ENCODE measurements at places on chromosomes 6 and 20. TPM values are rescaled to one million over a fixed set of nuclear protein-coding genes. Genes with fewer than 3 reads are reported as not detected.

The CTNNBL1 gene
- total RNA-seq = 51.2 TPM

The SLA2 gene
- total RNA-seq = 19.4 TPM

The RGS19 gene
- total RNA-seq = 75.1 TPM

The DLL1 gene
- 1.3 TPM for total RNA-seq

The XKR7 gene
- under 0.01 TPM for total RNA-seq

The CTCFL gene
- total RNA-seq = not detected

The TFAP2D gene
- not detected for total RNA-seq

The RFX6 gene
- not detected for total RNA-seq

The NHLRC1 gene
- total RNA-seq = 8.1 TPM

The TRIM15 gene
- total RNA-seq = not detected

The CLIC5 gene
- under 0.01 TPM for total RNA-seq

The GHRH gene
- total RNA-seq = not detected

The SLPI gene
- not detected for total RNA-seq

The GPR63 gene
- 0.54 TPM for total RNA-seq

The HDDC2 gene
- total RNA-seq = 21.5 TPM

The RIMS1 gene
- under 0.01 TPM for total RNA-seq

The POPDC3 gene
- not detected for total RNA-seq

The IP6K3 gene
- not detected for total RNA-seq

The OR2W1 gene
- not detected for total RNA-seq

The DXO gene
- 36.4 TPM for total RNA-seq

The HAO1 gene
- not detected for total RNA-seq

The COL21A1 gene
- total RNA-seq = not detected

The NRSN1 gene
- total RNA-seq = not detected

The SLC22A2 gene
- not detected for total RNA-seq

The CLPSL2 gene
- total RNA-seq = not detected

The PHF20 gene
- 42.3 TPM for total RNA-seq

The RRAGD gene
- total RNA-seq = 7.8 TPM

The FNDC11 gene
- 1.3 TPM for total RNA-seq

The ADTRP gene
- total RNA-seq = not detected

The OSER1 gene
- 26.9 TPM for total RNA-seq

The PTCHD4 gene
- under 0.01 TPM for total RNA-seq

The PPP1R16B gene
- 10.8 TPM for total RNA-seq

The CNBD2 gene
- 8.3 TPM for total RNA-seq

The RSPO4 gene
- total RNA-seq = not detected

The PDE7B gene
- total RNA-seq = 2.4 TPM

The SDCBP2 gene
- 0.81 TPM for total RNA-seq

The MCHR2 gene
- total RNA-seq = not detected

The COL9A3 gene
- total RNA-seq = 0.27 TPM

The LINC00237 gene
- total RNA-seq = not detected

The OTOR gene
- not detected for total RNA-seq

The VSTM2L gene
- total RNA-seq = not detected

The EEF1A2 gene
- 0.27 TPM for total RNA-seq

The TCF19 gene
- total RNA-seq = 12.4 TPM

The RREB1 gene
- 52.2 TPM for total RNA-seq

The ZC2HC1B gene
- total RNA-seq = not detected

The TAGAP gene
- 67.3 TPM for total RNA-seq

The SLC12A5 gene
- total RNA-seq = 1.9 TPM

The CD40 gene
- 4.6 TPM for total RNA-seq

Data from hematopoietic multipotent progenitor cell (in vitro differentiated cells).